Stimulated activated CD4-positive, alpha-beta T cell treated with anti-CD3 and anti-CD28 coated beads, Interleukin-15, amount 100 ng/mL, for 48 hours (primary cell): ENCODE measurements at places on chromosomes 11 and 22.

DNA sequence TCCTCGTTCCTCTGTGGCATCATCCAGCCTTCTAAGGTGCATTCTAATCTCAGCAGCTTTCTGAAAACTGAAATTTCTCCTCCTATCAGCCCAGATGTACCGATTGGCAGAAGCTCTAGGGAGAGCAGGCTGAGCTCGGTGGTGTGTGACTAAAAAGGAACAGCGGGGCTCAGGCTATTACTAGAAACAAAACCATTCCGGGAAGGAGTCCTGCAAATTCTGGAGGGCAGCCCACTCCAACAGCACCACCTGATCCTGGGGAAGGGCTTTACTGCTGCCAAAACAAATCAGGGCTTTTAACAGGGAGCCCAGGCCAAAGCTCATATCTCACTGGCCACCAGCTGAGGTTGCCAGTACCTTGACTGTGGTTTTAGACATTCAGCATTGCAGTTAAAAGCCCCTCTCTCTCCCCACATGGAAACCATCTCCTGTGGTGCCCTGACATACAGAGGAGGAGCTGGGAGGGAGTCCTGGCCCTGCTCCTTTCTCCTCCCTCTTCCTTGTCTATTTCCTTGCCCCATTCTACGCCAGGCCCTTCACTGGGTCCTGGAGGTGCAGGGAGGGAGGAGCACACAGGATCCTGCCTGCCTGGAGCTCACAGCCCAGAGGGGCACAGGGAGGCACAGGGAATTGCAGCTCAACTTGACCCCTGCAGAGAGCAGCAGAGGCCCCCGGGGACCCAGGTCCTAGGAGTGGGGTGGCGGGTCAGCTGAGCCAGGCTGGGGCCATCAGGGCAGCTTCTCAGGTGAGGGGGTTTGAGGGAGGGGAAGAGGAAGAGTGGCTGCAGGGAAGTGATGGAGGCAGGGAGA, 889 bp downstream of the PLAAT4 start:
- no peak for DNase-seq

DNA sequence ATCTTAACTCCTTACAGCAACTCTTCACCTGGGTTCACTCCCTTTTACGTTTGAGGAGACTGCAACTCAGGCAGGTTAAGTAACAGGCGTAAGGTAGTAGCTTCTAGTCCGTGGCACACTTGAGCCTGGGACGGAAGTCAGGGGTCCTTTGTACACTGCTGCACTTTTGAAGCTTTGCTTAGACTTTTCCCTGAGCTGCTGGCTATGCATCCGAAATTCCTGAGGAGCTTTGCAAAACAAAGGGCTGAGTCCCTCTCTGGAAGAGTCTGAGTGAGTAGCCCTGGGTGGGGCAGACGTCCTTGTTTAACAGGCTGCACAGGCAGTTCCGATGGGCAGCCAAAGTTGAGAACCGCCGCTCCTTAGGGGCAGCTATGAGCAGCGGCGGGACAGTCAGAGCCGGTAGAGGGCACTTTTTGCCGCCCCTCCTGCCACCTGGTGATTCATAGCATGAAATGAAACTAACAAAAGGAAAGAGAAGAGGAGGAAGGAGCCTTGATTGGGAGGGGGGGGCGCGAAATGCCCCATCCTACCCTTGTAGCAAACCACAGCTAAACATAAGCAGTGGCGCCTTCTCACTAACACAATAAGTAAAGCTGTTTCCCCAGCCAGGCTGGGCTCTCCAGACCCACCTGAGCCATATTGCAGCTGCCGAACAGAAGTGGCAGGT, 1.4 kb downstream of the TMEM109 start:
- DNase-seq, result peak; percentile 56

- peak; percentile 25 for DNase-seq
Measured at GRCh38 chr11:910044-910588, 494 bp downstream of the CHID1 start.

DNA sequence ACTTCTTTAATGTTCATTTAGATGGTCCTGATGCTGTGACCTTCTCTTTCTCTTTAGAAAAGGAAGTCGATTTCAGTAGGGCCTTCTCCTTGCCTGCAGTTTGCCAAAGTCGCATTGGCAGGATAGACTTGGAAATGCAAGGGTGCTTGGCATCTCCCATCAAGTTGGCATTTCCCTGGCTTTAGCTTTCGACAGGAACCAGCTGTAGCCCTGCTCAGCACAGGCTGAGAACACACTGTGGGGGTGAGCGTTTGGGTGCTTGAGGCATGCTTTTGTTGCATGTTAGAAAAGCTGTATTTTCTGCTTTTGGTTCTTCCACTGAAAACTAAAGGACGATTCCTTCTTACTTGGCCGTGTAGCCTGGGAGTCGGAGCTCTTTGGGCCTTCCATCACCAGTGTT, 37.7 kb downstream of the LDLRAD3 start:
- DNase-seq, result no peak

DNA sequence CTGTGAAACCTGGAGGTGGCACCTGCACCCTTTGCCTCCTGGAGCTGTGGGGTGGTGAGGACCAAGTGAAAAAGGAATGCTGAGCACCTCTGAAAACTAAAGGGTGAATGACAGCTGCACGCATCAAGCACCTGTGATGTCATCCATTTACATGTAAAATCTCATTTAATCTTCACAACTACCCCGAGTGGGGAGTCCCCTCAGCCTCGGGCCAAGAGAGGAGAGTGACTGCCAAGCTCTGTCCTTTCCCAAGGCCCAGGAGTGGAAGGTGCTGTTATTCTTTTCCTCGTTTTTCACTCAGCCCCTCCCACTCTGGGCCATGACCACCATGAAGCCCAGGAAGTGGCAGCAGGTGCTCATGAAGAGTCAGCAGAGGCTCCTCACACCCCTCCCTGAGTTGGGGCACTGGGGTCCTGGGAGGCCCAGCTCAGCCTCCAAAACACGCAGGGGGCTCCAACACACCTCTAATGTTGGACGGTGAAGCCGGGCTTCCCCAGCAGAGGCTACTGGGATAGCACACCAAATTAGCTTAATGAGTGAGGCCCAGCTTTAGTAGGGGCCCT, 35.7 kb downstream of the NECTIN1 start:
- DNase-seq, result no peak

DNA sequence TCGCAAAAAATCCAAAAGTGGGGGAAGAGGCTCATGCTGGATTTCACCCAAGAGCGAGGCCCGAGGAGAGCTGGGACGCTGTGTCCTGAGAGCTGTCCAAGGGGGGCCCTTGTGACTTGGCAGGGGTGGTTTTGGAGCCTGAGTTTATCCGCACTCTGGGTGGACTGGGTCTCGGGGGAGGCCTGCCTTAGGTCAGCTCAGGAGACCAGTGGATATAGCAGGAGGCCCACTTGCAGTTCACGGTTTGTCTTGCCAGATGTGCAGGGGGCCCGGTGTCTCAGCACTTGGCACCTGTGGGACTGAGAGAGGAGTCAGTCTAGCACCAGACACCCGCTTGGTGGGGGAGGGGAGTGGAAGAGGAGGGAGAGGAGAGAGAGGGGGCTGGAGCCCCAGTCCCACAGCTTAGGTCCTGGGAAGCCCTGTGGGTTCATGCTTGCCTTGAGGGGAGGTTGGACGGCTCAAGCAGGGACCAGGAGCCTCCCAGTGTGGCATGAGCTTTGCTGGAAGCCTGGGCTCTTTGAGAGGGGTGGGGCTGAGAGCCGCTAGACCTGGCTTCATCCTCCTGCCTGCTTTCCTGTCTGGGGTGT, 33.4 kb downstream of the PARVB start:
- DNase-seq, result no peak

- no peak for DNase-seq
Measured at GRCh38 chr11:975827-976226, 50.2 kb downstream of the AP2A2 start.

DNA sequence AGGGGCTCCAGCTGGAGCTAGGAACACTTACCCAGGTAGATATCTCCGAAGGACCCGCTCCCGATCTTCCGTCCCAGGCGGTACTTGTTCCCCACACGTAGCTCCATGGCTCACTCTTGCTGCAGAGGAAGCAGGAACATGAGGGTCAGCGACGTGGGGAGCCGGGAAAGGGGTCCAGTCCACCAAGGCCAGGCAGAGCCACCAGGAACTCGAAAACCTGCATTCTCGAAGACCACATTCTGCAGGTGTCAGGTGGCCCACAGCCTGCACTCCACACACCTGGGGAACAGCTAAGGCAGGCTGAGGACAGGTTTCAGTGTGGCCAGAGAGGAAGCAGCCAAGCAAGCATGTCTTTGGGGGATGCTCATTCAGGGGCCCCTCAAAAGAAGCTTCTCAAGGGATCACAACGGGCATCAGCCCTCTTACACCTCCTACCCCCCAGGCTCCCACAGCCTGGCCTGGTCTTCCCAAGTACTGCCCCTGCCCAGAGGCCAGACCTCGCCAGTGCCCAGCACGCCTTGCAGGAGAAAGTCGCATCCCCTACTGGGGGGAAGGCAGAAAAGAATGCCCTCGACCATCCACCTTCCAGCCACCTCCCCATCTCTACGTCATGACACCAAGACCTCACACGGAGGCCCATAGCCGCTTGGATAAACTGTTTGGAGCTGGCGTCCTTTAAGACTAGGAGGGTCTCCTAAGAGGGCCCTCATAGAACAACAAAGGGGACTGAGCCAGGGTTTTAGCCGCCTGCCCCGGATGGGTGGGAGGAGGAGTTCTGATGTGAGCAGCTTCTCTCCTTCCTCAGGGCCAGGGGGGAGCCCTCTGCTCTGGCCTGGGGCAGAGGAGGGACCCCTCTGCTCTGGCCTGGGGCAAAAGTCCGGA, 2.9 kb downstream of the CSNK1E start:
- no peak for DNase-seq

DNA sequence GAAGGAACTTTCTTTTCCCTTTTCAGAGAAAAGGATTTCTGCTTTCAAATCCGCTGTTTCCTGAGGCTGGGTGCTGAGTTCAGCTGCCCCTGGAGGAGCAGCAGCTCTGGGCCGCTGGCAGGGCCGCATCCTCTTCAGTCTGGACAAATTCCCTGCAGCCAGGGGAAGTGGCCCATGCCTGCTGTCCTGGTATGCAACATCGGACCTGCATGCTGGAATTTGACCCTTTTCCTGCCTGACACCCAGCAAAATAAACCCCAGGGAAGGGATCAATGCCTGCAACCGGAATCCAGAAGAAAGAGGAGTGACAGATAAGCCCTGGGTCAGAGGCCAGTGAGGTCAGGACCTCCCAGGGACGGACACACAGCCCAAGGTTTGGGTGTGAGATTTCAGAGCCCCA, 54.1 kb upstream of the LINC01488 start:
- DNase-seq, result no peak

DNA sequence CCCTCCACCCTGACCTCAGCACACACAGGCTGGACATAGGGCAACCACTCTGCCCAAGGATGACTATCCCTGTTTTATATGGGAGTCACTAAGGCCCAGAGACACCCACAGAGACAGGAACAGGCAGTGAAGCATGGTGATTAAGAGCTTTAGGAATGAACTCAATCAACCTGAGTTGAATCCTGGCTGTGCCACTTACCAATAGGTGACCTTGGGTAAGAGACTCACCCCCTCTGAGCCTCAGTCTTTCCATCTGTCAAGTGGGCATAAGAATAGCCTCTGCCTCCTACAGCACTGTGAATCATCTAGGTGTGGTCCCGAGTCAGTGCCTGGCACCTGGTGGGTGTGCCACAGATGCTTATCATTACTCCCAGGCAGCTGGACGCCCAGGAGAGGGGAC, 6.8 kb downstream of the CRYBB1 start:
- DNase-seq, result no peak

DNA sequence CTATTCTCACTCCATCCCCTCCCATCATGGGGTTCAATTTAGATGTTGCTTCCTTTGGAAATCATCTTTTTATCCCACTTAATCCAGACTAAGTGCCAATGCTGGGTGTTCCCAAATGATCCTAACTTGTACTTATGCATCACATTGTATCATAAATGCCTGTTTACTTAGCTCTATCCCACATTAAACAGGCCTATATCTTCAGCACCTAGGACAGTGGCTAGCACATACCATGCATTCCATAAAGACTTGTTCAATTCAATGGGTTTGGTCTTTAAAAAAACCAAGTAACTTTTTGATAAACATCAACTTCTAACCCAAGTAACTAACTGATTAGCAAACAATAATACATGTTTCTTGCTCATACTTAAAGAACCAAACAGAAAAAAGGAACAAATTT, 40.6 kb downstream of the RSF1 start:
- DNase-seq, result no peak

DNA sequence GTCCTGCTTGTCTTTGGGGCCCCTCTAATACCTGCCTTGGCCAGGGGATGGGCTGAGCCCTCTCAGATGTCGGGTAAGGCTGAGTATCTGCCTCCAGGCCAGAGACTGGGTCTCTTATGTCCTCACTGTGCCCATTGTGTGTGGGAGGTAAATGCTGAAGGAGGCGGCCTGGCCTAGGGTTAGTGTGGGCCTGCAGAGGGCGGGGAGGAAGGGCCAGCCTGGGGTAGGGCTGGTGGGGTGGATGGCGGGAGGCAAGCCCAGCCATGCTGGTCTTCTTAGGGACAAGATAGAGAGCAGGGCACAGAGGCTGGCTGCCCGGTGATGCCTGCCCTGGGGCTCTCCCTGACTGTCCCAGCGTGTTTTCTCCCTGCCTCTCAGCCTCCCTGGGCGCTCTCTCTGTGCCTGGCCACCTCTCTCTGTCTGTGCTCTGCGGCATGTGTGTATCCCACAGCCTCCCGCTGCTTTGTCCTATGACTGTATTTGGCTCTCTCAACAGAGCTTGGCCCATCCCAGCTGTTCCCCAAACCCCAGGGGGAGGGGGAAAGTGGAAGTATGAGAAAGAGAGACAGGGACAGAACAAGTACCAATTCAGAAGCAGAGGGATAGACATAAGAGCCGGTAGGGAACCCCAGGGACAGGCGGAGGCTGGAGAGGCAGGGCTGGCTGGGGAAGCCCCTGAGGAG, 57.0 kb downstream of the PDE2A start:
- DNase-seq, result no peak

GRCh38 chr11:59262177-59262818, 49.6 kb upstream of the MPEG1 start:
- no peak for DNase-seq

- no peak for DNase-seq
Measured at GRCh38 chr11:122900587-122901202, 18.1 kb downstream of the JHY start.

- DNase-seq, result no peak
Measured at GRCh38 chr22:30439836-30440235, 14.3 kb downstream of the MTFP1 start.

- no peak for DNase-seq
Measured at GRCh38 chr22:50053861-50054260, 4.2 kb downstream of the TTLL8 start.

- DNase-seq, result no peak
Measured at GRCh38 chr11:73189723-73190556, 28.1 kb upstream of the P2RY2 start.

GRCh38 chr22:23970816-23971486, 3.3 kb downstream of the DDT start:
- DNase-seq, result no peak

GRCh38 chr11:117993988-117994745, 8.0 kb downstream of the IL10RA start:
- no peak for DNase-seq

- no peak for DNase-seq
Measured at GRCh38 chr11:96161307-96162089, 181.5 kb downstream of the MAML2 start.

GRCh38 chr11:119316729-119317591, at the start of gene MCAM:
TSS of gene MCAM (minus strand) at chr11:119317130. CDS start at chr11:119317101, 29 bp downstream.
- DNase-seq, result no peak

- no peak for DNase-seq
Measured at GRCh38 chr11:123694551-123694950, 40.1 kb upstream of the SCN3B start.

- DNase-seq, result no peak
Measured at GRCh38 chr11:45158891-45159605, 12.6 kb downstream of the PRDM11 start.
